ENCODE measurements at places on chromosomes 7 and 10.

DNA sequence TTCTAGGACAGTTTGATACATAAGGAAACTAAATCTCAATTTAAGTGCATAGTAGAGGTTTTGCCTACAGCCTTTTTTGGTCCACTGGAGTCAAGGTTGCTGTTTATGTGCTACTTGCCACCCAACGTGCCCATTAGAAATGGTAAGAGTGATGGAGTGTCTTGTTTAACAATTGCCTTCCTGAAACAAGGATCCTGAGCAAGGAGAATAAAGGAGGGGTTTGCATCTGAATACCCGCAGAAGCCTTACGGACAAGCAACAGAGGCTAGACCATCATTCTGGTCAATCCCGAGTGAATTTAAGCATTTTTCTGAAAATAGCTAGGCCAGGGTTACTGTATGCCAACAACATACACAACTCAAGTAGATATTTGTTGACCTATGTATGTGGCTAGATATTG lies 63.6 kb downstream of the MARCHF5 start:
- no peak for DNase-seq

- DNase-seq: no peak
These were observed 33.5 kb upstream of the PRSS37 start for GRCh38 chr7:141874787-141875186.

GRCh38 chr7:149140831-149141230 lies 6.4 kb upstream of the ZNF398 start:
- no peak for DNase-seq

GRCh38 chr7:43628431-43628830 lies 45.5 kb downstream of the STK17A start:
- no peak for DNase-seq

GRCh38 chr7:41874201-41874785 lies 171.4 kb upstream of the INHBA start:
- DNase-seq: no peak

- no peak for DNase-seq
These were observed 194.7 kb upstream of the SEMA3A start for GRCh38 chr7:84389242-84389641.

DNA sequence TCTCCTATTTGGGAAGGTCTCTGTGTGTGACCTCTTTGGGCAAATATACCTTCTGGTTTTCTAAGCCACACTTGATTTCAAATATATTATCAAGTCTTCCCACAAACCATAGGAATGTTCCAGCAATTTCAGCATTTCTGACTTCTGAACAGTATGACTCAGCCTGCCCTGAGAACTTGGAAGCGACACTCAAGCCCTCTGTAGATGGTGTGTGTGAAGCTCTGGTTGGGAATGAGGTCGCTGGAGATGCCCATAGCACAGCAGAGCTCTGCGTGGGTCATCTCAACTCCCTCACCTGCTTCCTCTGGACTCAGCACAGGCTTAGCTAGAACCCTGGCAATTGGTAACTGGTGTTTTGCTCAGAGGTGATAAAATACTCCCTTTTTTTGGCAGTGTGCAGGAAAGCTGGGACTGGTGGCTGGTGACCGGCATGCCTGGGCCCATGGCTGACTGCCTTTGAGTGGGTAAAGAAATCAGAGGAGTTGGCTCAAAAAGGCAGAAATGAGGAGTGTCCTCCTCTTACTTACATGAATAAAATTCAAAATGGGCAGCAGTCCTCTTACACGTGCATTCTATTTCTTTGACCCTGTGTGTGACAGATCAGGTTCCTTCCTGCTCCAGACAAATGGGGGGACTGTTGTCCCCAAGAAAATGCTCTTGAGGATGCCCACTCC lies 87.5 kb upstream of the NRP1 start:
- DNase-seq: peak; percentile 92

- no peak for DNase-seq
These were observed 148.6 kb downstream of the SUGCT start for GRCh38 chr7:40283391-40283790.

GRCh38 chr7:93053209-93053948 lies 64.4 kb downstream of the SAMD9 start:
- no peak for DNase-seq

GRCh38 chr7:36278620-36279172 lies 111.0 kb upstream of the ANLN start:
- peak; percentile 27 for DNase-seq

GRCh38 chr7:147153571-147153970 lies 1037.0 kb downstream of the CNTNAP2 start:
- DNase-seq: no peak

DNA sequence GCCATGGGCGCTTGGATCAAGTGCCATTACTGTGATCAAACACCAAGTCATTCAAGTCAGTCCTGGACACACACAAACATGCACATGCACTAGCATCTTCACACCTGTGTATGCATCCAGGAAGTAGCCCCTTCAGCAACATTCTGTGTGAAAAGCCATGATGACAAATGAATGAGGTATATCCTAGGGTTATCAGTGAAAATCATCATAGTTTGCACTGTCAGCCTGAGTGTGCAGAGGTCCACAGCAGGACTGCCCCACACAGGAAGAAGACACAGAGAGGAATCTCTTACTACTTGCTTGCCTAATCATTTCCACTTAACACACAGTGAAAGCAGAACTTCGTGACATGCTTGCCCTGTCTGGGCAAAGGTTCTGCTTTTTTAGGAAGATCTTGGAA lies 184.0 kb upstream of the ADO start:
- DNase-seq: no peak

GRCh38 chr10:132145002-132145401 lies 41.7 kb upstream of the DPYSL4 start:
- DNase-seq: no peak

DNA sequence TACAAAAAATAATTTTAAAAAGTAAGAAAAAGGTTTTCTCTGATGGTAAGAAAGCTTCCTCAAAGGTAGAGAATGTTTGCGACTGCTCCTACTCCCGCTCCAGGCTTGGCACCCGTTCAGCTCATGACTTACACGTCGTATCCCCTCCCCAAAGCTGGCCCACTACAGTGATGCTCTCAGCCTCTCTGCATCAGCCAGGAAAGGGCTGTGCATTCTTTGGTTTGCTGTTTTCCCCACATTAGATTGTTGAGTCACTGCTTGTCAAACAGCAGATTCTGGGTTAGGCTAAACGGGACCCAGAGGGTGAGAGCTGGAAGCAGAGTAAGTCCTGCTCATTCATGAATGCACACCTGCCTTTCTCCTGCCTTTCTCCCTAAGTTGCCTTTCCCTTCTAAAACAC lies 54.7 kb upstream of the NMT2 start:
- DNase-seq: no peak

GRCh38 chr7:132551886-132552285 lies 24.4 kb downstream of the PLXNA4 start:
- DNase-seq: no peak

DNA sequence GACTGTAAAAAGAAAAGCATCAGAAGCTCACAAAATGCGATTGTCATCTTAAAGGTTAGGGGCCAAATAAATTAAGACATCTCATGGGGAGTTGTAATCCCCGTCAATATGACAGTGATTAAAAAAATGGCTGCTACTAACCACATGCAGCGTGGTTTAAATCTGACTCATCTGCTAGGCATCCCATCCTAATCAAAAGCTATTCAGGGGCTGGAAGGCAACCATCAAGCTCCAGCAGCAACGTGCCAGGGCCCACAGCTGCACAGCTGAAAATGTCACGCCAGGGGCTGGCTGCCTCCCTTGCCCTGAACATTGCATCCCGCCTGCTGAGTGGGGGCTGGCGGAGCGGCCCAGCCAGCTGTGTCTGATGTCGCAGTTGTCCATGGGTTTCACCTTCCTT lies 66.3 kb upstream of the FRMD4A start:
- peak; percentile 95 for DNase-seq

- DNase-seq: no peak
These were observed 28.1 kb upstream of the SFTPD start for GRCh38 chr10:79976999-79977398.

DNA sequence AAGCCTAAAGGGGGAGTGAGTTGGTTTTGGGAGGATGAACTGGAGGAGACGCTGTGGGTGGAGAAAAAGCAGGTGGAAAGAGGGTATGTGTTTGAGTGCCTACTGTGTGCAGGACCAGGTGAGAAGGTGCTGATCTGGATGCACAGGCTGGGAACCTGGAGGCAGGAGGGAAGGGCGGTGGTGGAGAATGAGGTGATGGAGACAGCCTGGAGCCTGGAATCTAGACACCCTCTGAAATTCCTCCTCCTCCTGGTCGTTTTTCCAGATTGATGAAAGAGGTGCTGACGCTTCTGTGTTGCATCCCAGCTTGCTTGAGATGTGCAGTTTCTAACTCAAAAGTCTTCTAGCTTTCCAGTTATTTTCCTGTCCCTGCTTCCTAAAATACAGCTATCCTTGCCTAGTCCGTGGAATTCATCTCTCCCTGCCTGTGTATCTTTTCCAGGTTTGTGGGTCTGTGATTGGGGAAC lies 67.5 kb downstream of the LRMDA start:
- no peak for DNase-seq

GRCh38 chr7:131797841-131798240 lies 241.4 kb upstream of the PODXL start:
- DNase-seq: peak; percentile 4

- no peak for DNase-seq
These were observed 50.5 kb downstream of the NUDCD3 start for GRCh38 chr7:44439926-44440325.

DNA sequence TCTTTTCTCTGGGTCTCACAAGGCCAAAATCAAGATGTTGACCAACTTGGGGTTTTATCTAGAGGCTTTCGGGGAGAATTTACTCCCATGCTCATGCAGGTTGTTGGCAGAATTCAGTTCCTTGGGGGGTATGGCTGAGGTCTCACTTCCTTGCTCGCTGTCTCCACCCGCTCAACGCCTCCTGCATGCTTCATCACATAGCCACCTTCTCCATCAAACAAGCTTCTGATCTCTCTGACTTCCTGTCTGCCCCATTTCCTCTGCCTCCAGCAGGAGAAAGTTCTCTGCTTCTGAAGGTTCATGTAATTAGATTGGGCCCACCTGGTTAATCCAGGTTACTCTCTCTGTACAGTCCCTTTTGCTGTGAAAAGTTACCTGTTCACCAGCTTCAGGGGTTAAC lies 179.1 kb upstream of the FZD1 start:
- DNase-seq: no peak

- no peak for DNase-seq
These were observed 21.5 kb downstream of the SLC18A2 start for GRCh38 chr10:117262291-117262902.

DNA sequence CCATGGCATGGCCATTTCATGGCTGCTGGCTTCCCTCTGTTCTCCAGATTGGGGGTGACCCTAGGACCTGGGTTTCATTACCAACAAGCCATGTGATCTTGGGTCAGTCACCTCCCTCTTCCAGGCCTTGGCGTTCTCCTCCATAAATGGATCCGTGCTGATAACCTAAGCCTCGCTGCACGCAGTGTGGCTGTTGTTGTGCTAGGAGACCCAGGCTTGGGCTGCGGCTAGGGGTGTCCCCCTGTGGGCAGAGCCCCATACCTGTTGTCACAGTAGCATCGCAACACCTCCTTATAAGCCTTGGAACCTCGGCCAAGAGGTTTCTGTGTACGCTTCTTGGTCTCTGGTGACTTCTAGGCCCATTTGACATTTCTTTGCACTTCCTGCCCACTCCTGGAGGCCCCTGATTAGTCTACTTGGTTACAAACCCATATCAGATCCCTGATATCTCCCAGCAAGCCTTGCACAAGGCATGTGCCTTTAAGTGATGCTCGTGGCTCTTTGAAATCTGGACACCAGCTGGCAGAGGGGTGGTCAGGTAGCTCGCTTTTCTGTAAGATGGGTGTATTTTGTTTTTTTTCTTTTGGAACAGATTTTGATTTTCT lies 23.6 kb downstream of the ZMIZ1 start:
- DNase-seq: no peak

GRCh38 chr7:33039257-33039902 lies 23.2 kb downstream of the NT5C3A start:
- DNase-seq: peak; percentile 21

DNA sequence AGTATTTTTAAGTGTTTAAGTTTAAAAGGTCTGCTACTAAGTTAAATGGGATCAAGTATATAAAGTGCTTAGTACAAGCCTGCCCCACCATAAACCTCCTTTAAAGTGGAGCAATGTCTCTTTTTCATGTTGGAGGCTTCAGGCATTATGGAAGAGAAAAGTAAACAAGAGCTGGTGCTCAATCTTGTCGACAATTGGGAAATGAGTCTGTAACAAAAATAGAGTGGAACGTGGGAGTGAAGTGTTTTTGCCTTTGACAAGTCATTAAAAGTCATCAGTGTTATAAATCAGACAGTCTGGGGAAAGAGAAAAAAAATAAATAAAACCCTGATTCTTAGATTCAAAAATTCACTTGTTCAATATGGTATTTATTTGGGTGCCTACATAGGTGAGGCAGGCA lies 44.7 kb downstream of the DNAJC12 start:
- DNase-seq: peak; percentile 31

- no peak for DNase-seq
These were observed 581 bp downstream of the FAM3C start for GRCh38 chr7:121395494-121395960.

DNA sequence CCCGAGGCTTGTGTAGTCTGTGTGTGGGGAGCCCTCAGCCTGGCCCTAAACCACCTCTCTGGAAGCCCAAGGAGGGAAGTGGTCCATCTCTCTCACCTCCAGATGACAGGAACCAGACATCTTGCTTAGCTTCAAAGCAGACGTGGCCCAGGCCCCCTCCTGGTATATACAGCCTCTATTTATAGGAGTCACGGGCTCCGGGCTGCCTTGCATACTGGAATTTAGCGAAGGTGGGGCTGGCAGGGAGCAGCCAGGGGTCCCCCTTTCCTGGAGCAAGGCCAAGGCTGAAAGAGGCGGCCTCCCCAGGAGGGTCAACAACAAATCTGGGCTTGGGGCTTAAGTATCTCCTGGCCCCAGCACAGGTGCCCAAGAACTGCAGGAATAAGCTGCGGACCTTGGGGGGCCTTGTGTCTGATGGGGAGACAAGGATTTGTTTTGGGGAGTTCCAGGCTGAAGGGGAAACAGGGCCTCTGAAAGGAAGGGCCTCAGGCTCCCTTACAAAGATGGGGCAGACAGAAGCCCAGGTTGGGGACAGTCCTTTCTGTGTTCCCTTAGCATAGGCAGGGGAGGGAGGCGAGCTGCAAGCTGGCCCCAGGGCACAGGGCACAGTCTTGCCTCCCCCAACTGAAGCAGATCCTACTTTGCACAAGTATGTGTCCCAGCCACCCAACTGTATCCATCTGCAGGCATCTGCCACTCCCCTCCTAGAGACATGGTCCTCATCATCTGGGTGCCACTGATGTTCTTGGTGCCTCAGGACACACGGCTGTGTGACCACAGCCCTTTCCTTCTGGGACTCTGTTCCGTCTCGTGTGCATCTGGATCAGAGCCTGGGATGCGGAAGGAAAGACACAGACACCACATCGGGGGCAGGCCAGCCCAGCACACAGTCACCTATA lies 11.9 kb downstream of the ZCCHC24 start:
- DNase-seq: no peak

All from kidney glomerular epithelial cell (primary cell).